ENCODE measurements at places on chromosomes 2 and 18. TPM values are rescaled to one million over a fixed set of nuclear protein-coding genes. Genes with fewer than 3 reads are reported as not detected.

MAPRE2 gene
- 7.3 TPM for total RNA-seq

WDR43 gene
- 103 TPM for total RNA-seq

EMILIN2 gene
- total RNA-seq, result 1.3 TPM

ZDBF2 gene
- total RNA-seq, result 11.0 TPM

OR6B2 gene
- not detected for total RNA-seq

ANKRD36C gene
- total RNA-seq, result 45.0 TPM

MPP4 gene
- total RNA-seq, result 0.16 TPM

TMEM37 gene
- total RNA-seq, result not detected

LRRTM4 gene
- not detected for total RNA-seq
